ENCODE measurements at places on chromosomes 4 and X.

- DNase-seq = no peak
Observed at GRCh38 chrX:9337046-9337445, 127.8 kb upstream of the TBL1X start.

DNA sequence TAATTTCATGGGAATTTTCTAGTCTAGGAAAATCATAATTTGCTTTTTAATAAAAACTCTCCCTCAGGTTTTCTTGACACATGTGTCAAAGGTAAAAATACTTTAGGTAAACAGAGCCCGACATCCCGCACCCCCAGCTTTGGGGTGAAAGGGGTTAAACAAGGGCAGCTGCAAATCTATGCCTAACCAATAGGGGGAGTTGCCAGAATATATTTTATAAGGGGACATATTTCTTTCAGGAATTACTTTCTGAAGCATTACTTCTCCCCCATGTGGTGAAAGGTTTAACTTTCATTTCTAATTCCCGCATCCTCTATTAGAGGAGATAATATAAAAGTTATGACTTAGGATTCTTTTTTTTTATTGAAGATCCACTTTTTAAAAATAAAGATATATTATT lies 53.9 kb upstream of the HEPH start:
- peak; percentile 67 for DNase-seq

GRCh38 chr4:52877036-52877435 lies 14.9 kb downstream of the RASL11B start:
- no peak for DNase-seq

DNA sequence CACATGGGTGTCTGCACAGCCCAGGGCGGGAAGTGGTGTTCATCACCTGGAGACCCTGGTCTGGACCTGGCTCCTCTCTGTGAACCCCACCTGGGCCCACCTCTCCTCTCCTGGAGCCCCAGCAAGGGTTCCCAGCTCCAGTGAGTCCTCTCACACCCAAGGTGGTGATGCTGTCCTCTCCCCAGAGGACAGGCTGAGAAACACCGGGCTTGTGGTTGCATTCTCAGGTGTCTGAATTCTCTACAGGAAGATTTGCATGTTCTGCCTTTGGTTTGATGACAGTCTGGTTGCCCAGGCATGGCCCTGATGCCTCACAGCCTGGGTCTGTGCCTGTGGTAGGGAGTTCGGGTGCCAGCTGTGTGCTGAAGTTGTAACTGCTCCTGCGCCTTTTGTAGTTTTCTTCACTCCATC lies 3.8 kb downstream of the MAEA start:
- DNase-seq = no peak

- no peak for DNase-seq
Observed at GRCh38 chr4:144578681-144579080, 67.3 kb upstream of the HHIP start.

GRCh38 chr4:156766846-156767245 lies 204.8 kb downstream of the PDGFC start:
- DNase-seq = no peak

DNA sequence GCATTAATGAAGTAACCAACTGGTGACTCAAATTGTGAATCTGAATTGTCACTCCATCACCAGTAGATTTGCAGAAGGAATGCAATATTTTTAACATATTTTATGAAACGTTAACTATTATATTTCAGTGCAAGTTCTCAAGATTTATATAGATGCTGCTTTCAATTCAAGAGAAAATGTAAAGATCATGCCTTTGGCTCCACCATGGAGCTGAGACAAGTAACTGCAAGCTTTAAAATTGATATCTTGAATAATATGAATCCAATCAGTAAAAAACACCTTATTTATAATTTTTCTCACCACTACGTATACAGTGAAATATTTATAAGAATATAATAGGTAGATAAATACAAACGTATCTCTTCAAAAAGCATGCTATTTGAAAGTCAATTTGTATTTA lies 27.8 kb upstream of the GALNTL6 start:
- no peak for DNase-seq

DNA sequence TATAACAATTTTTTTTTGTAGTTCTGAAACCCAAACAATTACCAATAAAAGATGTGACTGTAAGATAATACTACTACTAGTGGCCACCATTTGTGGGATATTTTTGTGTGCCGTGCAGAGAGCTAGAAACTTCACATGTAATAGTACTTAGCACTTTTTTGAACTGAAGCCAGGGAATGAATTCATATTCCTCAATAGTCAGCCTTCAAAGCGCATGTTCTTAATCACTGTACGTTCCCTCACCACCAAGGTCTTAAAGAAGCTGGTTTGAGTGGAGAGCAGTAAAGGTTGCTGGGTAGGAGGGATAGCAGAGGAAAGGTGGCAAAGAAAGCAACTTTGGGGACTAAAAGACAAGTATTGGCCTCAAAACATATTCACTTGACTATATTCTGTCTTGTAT lies 9.6 kb upstream of the RUFY3 start:
- DNase-seq = no peak

All from suppressor macrophage treated with lipopolysaccharide for 4 hours (primary cell).